ENCODE measurements at places on chromosomes 2 and 18.

GRCh38 chr2:217903859-217904613, 98.8 kb downstream of the TNS1 start:
- no peak for DNase-seq

DNA sequence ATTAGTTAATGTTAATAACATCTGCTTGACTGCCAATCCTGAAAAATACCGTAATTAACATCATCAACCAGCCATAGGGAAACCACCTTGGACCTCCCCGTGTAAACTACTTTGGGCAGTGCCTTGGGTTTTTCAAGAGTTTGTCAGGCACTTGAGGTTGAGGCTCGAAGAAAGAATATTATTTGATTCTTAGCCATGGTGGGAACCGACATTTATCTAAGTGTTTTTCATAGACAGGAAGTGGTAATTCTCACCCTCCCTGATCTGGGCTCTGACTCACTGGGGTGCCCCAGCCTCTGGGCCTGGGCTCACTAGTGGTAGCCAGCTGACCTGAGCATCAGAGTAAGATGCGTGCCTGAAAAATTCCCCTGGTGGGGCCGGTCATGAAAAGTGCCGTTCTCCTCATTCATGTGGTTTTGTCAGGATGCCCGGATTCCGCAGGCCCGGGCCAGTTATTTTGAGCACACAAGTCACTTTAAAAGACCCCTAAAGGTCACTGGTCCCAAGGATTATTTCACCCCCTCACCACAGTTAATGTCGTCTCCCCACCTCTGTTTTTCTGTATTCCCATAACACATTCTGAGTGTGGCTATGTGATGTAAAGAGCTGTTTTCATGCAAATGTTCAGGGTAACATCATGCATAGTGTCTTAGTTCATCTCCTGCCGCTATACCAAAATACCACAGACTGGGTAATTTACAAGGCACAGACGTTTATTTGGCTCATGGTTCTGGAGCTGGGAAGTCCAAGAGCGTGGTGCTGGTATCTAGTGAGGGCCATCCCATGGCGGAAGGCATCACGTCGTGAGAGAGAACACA, 21.6 kb upstream of the SPATA3 start:
- peak; percentile 42 for DNase-seq

GRCh38 chr2:227504700-227505099, 32.7 kb downstream of the AGFG1 start:
- DNase-seq, result no peak

- no peak for DNase-seq
Observed at GRCh38 chr2:10688921-10689807, 611 bp downstream of the NOL10 start.

DNA sequence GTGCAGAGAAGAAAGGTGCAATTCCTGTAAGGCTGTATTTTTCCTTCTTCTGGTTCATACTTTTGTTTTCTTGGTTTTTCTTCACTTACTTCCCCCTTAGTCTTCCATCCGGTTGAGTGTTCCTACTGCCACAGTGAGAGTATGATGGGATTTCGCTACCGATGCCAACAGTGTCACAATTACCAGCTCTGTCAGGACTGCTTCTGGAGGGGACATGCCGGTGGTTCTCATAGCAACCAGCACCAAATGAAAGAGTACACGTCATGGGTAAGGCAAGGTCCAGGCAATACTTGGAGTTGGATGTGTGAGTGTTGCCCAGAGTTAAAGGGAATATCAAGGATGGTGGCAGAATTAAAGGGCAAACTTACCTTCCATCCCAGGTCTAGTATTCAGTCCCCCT, 108.0 kb downstream of the DTNA start:
- no peak for DNase-seq

GRCh38 chr2:119682578-119682977, 3.6 kb downstream of the TMEM177 start:
- DNase-seq, result no peak

DNA sequence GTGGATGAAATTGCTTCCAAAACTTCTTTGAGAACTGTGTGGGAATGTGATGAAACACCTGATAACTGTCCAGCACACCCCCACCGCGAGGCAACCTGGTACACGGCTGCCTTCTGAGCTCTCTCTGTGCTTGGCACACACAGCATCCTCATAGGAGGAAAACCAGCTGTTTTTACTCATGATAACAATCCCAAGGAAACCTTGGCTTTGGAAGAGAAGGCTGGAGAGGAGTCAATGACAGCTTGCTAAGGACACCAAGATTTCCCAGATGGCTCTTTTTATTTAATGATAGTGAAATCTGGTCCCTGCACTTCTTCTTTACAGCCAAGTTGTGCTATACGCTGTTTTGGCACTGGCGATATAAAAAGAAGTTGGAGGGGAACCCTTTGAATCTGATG, 232.5 kb upstream of the FN1 start:
- no peak for DNase-seq

- no peak for DNase-seq
Observed at GRCh38 chr2:1870431-1870830, 126.1 kb upstream of the PXDN start.

DNA sequence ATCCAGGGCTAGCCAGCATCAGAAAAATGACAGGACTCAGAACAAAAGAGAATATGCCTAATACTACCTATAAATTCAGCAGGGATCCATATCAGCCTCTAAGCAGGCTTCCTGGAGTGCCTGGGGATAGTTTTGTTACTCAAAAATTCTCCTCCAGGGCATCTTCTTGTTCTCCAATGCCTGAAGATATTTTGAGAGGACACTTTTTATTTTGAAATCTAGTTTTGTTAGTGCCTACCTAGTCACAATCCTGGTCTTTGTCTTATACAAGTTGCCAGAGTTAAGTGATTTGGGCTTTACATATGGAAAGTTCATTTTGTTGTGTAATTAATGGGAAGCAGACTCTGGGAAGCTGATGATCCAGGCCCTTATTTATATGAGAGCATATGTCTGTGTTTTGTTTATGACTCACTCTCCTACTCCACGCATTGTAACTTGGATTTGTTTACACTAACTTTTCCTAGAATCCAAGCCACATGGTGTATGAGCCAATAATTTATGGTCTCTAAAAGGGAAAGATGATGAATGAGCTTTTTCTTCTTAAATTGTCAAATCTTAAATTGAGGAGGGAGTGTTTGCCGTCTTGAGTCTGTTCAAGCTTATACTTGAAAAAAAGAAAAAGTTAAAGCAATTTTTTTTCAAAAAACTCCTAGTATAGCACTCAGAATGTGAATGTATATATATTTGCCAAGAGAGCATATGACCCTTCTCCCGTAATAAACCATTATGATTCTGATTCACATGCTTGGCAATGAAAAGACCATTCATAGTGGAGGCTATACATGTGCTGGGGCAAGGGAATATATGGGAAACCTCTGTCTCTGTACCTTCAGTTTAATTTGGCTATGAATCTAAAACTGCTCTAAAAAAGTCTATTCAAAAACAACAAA, 370.3 kb downstream of the SETBP1 start:
- no peak for DNase-seq

GRCh38 chr2:212153923-212154322, 384.7 kb downstream of the ERBB4 start:
- no peak for DNase-seq

GRCh38 chr2:14615121-14615520, 17.4 kb upstream of the LRATD1 start:
- no peak for DNase-seq

DNA sequence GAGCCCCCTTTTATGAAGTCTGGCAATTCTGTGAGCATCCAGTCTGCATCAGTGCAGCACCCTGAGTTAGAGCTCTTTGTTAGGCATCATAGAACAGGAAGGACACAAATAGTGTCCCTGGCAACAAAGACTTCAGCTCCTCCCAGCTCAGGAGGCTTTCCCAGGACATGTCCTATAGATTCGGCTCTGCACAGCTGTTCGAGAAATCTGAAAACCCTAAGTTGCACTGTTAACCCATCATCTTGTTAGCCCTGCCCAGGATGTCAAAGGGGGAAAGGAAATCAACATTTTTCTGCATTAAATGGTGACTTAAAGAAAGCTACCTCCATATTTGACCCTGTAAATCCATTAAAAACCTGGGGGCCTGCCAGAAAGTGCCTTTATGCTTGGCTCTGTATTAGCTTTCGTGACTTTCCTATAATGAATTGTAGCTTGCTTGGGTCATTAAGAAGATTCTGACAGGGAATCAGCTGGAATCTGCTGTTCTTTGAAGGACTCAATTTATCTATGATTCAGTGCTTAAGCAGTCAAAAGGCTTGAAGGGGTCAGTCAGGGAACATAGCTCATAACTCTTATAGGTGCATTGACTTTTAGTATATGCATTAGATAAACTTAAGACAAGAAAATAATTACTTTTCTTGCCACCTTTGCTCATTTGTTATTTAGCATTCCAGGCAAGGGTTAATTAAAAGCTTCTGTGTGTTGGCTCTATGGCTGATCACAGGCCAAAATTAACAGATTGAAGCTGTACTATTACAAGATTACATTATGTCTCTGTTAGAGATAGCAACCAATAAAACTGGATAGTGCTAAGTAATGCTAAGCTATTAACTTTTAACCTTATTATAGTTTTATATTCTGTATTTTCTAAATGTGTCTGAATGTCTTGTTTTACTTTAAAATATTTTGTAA, 20.6 kb downstream of the ERMN start:
- no peak for DNase-seq

GRCh38 chr2:68995916-68996315, 17.1 kb upstream of the ANTXR1 start:
- DNase-seq, result no peak
